ENCODE measurements at places on chromosomes 7 and 10.
A peak's percentile ranks its signal among the peaks of the same experiment; 100 is the strongest.

GRCh38 chr10:116748041-116748440, 5.7 kb upstream of the HSPA12A start:
- DNase-seq: no peak

DNA sequence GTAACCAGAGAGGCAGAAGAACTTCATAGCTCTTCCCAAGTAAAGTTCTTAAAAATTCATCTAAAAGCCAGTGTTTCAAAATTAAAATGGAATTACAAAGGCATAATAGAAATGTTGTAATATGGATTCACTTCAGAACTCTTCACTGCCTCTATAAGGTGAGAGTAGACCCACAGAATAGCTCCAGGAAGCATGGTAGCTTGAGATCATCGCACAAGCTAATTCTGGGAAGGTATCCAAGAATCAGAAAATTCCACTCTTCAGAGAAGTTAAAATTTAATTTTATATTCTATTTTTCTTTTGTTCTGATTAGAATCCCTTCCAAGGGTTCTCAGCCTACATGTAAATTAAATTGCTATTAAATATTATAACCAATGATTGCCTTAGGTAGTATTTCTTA, 1.5 kb upstream of the DHX32 start:
- no peak for DNase-seq

DNA sequence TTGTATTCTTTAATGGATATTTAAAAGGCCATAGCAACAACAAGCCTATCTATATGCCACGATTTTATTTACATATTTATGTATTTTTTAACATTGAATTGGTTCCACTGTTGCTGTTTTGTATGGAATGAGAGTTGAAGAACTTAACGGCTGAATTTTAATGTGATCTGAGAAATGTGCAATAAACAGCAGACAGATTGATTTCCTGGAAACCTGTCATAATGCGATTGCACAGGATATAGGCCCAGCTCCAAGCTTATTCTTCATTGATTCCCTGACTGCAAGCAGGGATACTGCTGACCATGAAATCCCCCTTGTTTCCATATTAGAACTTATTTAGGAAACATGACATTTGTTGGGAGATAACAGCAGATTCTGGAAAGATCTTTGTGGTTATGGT, 195.6 kb downstream of the KCND2 start:
- DNase-seq: no peak

DNA sequence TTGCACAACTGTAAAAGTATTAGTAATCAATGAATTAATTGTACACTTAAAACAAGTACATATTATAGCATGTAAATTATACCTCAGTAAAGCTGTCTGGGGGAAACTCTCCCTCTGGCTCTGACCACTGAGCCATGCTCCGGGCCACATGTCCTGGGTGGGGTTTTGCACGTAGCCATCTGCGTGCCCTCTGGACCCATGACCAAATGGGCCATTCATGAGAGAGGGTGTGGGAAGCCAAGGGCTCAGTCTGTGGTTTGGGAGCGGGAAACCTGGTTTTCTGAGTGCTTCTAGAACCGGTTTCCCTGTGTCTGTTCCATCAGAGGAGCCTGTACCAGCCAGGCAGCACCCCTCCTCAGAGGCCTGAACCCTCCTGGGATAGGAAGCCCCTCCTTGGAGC, 143.2 kb downstream of the SH3PXD2A start:
- DNase-seq: no peak

DNA sequence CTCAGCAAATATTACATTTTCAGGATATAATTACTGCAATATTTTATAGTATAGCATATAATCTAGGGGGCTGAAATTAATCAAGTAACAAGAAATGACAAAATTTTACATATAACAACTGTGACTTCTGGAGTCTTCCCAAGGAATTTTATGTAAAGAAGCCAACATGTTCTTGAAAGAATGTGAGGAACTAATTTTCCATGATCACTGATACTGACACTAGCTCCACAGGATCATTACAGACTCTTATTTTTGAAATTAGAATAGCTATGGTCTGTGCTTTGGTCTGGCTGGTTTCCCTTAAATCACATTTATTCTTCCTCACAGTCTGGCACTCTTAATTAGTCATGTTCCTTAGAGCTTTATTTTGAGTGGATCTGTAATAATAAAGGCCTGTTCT, 267.7 kb upstream of the SEMA3A start:
- no peak for DNase-seq

DNA sequence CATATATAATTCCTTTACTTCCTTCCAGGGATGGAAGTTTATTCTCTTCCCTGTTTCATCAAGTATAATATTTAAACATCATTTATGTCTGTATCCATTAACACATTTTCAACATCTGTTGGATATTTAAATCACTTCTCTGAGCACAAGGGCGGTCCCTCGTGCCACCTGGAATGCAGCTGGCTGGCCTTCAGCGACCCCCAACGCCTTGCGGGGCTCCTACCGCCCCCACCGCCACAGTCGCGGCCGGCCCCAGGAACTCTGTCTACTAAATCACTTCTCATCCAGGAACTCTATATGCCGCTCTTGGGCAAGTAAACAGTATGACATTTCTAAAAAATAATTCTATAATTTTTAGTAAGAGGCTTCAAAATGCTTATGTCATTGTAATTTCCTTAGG, 221.1 kb upstream of the PTN start:
- DNase-seq: no peak

GRCh38 chr7:22851145-22851544, 28.5 kb upstream of the TOMM7 start:
- no peak for DNase-seq

DNA sequence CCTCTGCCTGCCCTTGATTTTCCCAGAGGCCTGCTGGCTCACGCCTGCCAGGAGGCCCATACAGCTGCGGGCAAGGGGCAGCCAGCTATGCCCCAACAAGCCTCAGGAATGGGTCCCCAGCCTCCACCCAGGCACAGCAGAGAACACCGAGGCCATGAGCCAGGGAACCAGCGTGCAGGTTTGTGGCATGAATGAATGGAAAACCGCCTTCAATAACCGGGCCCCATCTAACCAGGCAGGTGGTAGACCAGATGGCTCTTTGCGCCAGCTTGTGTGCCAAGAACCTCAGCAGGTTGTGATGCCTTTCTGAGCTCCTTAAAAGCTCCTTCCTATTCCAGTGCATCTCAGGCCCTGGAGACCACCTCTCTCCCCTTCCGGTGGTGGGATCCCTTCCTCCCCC, 50.2 kb downstream of the ELFN1 start:
- no peak for DNase-seq

GRCh38 chr7:88835147-88835728, 39.7 kb upstream of the TEX47 start:
- DNase-seq: peak; percentile 4

DNA sequence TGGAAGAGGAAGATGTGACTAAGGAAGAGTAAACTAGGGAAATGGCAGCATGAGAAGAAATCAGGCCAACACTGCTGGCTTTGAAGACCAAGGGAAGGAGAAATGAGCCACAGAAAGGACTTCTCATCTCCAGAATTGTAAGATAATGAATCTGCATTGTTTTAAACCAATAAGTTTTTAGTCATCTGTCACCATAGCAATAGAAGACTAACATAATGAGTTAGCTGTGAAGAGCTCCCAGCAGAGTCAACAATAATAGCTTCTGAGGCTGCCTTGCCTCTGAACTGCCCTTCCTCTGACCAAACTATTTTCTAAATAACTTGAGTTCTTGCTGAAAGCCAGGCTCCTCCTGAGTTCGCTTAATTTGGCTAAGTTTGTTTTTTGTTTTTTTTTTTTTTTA, 103.6 kb downstream of the CACNA2D1 start:
- DNase-seq: no peak

GRCh38 chr7:4683043-4683883, 1.2 kb downstream of the FOXK1 start:
- no peak for DNase-seq

GRCh38 chr10:95309958-95310357, 19.2 kb upstream of the PDLIM1 start:
- DNase-seq: no peak

- no peak for DNase-seq
Observed at GRCh38 chr7:49618028-49618427, 155.4 kb upstream of the VWC2 start.

GRCh38 chr10:43254199-43254730, 12.6 kb downstream of the RASGEF1A start:
- no peak for DNase-seq

DNA sequence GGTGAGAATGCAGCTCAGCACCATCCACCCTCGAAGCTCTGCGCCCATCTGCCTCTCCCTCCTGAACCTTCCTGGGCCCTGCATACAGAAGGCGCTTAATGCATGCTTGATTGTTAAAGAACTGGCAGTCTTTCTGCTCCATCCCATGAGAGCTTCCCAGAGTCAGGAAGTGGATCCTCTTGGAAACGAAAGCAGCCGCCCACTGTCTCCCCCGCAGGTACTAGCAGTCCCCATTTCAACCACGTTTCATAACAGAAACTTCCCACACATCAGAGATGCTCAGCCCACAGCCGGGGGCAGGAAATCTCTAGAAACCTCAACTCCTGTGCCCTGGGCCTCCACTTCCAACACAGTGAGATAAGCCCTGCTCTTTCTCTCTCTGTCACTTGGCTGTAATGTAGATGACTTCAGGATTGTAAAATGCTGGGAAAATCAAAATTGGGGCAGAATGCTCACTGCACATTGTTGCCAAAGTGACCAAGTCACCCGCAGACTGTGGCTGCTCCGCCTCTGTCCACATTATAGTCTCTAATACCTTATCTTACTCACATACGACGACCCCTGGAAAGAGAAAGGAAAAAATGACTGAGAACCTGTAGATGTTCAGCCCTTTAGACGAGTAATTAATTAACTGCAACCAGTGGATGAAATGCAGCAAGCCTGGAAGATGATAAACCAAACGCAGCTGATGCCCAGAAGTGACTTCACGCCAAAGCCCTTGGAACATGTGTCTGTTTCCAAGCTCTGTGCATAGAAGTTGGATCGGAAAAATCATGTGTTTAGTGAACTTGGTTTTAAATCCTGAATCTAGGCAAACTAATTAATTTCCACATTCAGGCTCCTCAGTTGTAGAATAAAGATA, 28.5 kb downstream of the GSDME start:
- DNase-seq: peak; percentile 46

DNA sequence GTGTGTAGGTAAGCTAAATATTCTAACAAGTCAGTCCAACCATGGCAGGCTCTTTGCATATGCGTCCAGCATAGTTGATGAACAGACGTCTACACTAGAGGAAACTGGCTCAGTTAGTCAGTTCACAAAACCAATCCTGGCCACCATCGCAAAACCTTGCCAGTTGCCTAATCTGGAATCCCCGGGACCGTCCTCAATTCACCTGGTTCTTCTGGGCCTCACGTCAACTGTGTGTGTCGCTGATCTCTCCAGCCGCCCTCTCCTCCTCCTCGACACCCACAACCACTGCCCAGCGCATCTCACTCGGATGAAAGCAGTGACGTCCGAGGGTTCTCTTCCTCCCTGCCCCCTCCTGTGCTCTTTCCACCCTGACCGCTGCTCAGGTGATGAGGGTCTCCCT, 217.8 kb upstream of the SH2B2 start:
- DNase-seq: no peak

- DNase-seq: no peak
Observed at GRCh38 chr10:28879246-28879645, 201.9 kb downstream of the BAMBI start.

DNA sequence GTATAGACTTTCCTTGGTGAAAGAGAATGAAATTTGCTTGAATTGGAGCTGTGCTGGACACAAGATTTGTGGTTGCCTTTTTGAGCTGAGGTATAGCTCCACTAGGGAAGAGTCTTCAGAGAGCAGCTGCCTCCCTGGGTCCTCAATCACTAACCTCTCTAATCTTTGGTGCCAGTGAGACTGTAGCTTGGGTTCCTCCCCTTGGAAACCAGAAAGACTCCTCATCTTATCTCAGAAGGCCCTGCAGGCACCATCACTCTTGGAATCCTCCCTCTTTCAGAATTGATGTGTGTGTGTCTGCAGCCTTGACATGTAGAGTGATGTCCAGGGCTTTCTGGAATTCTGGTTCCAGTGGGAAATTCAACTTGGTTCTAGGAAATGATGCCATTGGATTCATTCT, 426.5 kb downstream of the RPS24 start:
- DNase-seq: no peak

- DNase-seq: peak; percentile 52
Observed at GRCh38 chr7:122674502-122674901, 24.4 kb downstream of the RNF133 start.

DNA sequence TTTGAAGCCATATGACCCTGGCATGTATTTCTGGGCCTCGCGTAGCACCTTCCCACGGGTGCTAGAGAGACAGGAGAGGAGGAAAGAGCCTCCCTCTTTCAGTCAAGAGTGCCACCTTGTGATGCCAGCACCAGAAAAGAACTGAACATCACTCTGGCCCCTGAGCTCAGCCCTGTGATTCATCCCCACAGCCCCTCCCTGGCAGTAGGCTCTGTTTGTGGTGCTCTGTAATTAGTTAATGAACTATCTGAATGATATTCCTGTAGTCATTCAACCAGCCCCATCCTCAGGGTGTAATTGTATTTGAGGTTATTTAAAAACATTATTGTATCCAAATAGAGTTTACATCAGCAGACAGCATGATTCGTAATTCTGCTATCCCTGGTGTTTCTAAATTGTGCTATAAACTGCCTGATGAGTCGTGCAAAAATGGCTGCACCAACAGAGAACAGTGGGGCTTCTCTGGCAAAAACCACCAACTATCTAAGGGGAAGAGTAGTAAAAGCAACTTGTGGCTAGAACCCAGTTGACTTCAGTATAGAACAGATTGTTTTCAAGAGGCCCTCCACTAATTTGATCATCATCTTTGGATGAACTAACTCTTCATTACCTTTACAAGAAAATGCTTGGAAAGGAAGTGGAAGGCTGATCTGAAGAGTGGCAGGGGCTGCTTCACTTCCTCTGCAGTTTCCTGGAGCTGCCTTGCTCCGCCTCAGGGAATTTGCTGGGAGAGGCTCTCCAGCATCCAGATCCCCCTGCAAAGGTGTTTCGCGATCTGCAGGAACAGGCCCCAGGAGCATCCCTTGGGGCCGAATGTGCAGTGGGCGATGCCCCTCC, 23.7 kb upstream of the TIAL1 start:
- DNase-seq: no peak

DNA sequence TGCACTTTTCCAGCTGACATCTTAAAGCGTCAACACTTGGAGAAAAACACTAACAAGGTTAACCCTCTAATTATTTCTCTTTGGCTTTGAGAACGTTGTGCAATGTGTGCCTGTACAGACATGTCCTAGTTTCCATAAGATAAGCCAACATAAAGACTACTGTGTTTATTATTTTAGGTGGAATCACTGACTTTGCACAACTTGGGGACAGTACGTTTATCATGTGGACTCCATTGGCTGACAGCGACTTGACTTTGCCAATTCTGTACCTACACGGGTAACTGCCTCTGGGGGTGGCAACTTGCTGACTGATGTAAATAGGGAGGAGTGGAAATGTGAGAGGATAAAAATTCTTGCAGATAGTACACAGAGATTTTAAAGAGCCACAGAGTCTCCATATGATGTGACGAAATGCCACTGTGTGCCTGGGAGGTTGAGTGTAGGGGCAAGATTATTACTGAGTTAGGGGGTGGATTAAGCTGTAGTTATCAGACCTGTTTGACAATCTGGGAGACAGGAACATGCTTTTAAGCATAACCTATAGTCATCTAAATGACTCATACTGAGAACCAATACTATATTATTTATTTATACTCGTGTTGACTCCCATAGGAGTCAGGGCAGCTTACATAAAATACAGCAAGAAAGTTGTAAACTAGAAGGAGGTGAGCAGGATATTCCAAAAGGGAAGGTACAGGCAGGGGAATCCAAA, 21.0 kb downstream of the SLC13A4 start:
- DNase-seq: no peak
